Fibroblast of lung (primary cell): ENCODE measurements at places on chromosomes 4 and X. TPM values are rescaled to one million over a fixed set of nuclear protein-coding genes. Genes with fewer than 3 reads are reported as not detected.
A peak's percentile ranks its signal among the peaks of the same experiment; 100 is the strongest.

TCEAL6 gene
- not detected in 2 replicates for total RNA-seq

DMRTC1B gene
- total RNA-seq, result not detected in 2 replicates

DNA sequence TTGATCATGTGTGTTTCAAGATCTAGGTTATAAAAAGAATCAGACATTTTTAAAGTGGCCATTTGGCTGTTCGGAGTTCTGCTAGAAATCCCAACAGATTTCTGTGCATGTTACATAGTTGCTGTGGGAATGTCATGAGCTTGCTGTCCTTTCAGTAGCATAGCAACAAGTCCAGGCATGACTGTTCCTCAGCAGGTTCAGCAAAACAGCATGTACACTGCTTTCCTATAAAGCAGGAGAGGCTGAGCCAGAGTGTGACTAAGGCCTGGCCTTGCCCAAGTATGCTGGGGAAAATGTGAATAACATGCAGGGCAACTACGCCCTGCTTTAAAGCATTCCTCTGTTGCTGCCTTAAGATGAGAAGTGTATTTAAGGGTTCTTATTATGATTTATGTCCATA, 217.1 kb upstream of the SMIM31 start:
- peak; percentile 98 for DNase-seq

DNA sequence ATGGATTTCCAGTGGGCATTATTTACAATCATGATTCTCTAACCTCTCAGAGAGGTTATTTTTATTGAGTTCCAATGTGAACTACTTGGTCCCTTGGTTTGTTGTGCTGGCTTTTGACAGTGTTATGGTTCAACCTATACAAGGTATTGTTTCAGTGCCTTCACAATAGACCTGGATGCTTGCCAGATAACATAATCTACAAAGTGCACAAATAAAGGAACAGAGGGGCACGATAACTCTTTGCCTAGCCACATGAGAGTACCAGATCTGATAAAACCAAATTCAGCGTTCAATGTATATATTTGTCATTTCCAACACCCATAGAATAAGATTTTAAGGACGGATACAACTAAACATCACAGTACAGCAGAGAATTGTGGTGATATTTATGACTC, 120.8 kb downstream of the RASL11B start:
- no peak for DNase-seq

SLIT2 gene
- 12.6 and 21.1 TPM in 2 replicates for total RNA-seq

GYPA gene
- total RNA-seq, result not detected in 2 replicates

DNA sequence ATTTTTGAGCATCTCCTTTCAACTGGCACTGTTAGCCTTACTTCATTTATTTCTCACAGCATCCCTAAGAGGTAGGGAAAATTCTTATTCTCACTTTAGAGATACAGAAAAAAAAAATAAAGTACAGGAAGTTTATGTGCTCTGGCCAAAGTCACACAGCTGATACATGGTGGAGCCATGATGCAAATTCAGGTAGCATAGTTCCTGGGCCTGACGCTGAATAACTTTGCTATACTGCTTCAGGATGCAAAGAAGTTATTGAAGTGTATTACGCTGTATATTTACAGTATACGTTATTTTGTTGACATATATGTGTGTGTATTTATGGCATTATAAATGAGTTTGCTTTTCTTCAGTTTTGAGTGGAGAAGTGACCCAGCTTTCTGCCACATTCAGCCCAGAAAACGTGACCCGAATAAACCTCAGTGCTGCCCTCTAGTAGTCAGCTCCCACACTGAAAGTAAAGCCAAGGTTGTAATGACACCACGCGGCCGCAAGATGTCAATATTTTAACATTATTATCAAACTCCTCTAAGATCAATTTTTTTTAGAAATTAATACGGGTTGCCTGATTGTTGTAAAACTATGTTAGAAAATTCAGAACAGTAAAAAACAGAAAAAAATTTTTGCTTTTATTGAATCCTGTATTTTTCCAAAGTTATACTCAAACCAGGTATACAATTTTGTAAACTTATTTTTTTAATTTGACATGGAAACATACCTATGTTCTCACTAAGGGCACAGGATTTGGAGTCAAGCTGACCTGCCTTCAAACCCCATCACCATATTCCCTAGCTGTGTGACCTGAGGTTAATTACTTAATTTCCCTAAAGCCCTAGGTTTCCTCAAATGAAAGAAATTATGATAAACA, 3.8 kb upstream of the GUCY2F start:
- DNase-seq, result peak; percentile 75

BEX2 gene
- total RNA-seq, result 2.8 and 5.9 TPM in 2 replicates

SCOC gene
- 33.9 and 40.1 TPM in 2 replicates for total RNA-seq

DNA sequence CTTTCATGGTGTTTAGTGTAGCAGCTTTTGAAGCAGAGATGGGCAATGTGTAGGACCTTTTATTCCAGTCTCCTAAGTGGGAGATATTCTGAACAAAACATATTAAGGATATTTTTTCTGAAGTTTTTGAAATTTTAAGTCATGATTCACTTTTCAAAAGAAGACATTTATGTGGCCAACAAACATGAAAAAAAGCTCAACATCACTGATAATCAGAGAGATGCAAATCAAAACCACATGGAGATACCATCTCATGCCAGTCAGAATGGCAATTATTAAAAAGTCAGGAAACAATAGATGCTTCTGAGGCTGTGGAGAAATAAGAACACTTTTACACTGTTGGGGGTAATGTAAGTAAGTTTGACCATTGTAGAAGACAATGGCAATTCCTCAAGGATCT, 76.0 kb downstream of the FAT4 start:
- peak; percentile 12 for DNase-seq

GRCh38 chr4:180106122-180106521, 2137.1 kb upstream of the TENM3 start:
- DNase-seq, result peak; percentile 31

DAPP1 gene
- total RNA-seq, result not detected in 2 replicates

NDST3 gene
- not detected in 2 replicates for total RNA-seq

DNA sequence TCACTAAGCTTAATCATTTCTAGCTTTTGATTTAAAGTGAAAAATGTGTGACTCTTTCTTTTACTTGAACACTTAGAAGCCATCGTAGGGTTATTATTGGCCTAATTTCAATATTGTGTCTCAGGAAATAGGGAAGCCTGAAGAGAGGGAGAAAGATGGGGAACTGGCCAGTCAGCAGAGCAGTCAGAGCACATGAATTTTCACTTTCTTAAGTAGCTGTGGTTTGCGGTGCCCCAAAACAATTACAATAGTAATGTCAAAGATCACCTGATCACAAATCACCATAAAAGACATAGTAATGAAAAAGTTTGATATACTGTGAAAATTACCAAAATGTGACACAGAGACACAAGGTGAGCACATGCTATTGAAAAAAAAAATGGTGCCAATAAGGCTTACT, 45.5 kb downstream of the CENPC start:
- DNase-seq, result no peak

- no peak for DNase-seq
These were observed 158.9 kb upstream of the MAP3K15 start for GRCh38 chrX:19674041-19674789.

FGFBP2 gene
- total RNA-seq, result not detected in 2 replicates

GRCh38 chr4:83504503-83504902, 19.6 kb upstream of the ABRAXAS1 start:
- no peak for DNase-seq

GRCh38 chr4:81166458-81167160, 48.4 kb downstream of the PRKG2 start:
- DNase-seq, result peak; percentile 58

DNA sequence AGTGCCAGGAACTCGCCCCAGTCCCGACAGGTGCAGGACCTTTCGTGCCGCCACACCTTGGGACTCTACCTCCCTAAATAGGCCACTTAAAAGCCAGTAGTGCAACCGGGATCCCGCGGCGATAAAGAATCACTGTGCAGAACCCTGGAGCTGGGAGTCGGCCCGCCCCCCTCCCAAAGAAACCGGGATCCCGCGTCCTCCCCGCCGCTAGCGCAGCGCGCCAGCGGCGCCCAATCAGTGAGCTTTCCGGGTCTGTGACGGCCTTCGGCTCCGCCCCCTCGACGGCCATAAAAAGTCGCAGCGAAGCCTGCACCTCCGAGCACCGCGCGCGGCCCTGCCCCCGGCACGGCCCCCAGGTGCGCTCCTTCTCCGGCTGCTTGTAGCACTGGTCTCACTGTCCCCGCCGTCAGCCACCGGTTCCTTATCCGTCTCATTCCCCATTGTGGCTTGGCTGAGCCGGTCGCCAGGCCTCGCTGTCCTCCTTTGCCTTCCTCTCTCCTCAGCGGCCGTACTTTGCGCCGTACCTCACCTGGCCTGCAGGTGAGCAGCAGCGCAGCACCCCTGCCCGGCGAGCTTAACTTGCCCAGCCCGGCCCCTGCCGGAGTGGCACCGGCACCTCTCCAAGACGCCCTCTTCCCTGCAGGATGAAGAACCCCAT, at the start of gene LRAT:
LRAT (plus strand) TSS at position 318 of the 658 bp plus-strand sequence; CDS start at position 645, 327 bp downstream.
- no peak for DNase-seq

TACC3 gene
- 1.8 and 7.3 TPM in 2 replicates for total RNA-seq

- no peak for DNase-seq
These were observed 362.4 kb upstream of the SLC7A11 start for GRCh38 chr4:138604556-138604955.

DNA sequence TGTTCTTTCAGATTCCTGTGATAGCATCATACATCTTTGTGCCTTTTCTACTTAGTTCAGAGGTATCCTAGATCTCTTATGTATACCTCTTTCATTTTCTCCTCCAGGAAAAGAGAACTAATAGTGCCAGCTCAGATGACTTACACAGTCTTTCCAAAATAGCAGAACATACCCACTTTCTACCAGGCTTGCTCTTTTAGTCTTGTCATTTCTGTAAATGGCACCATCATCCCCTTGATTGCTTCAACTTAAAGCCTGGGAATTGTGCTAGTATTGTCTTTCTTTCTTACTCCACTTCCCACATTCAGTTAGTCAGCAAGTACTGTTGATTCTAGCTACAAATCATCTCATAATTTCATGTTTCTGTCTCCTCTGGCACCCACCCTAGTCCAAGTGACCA, 5.1 kb downstream of the APEX2 start:
- DNase-seq, result no peak

BCORL1 gene
- total RNA-seq, result 1.3 and 2.8 TPM in 2 replicates

- peak; percentile 53 for DNase-seq
These were observed 52.9 kb downstream of the TRIM2 start for GRCh38 chr4:153257151-153257620.

- peak; percentile 43 for DNase-seq
These were observed 168.8 kb downstream of the CLCN4 start for GRCh38 chrX:10325611-10326010.

DNA sequence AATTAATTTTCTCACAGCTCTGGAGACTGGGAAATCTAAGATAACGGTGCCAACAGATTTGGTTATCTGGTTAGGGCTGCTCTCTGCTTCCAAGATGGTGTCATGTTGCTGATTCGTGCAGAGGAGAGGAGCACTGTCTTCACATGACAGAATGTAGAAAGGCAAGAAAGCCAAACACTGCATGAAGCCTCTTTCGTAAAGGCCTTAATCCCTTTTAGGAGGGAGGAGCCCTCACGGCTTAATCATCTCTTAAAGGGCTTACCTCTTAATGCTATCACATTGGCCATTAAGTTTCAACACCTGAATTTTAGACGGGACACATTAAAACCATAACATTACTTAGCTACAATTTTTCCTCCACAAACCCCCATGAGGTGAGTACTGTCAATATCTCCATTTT, 174.1 kb downstream of the COX18 start:
- no peak for DNase-seq

DNA sequence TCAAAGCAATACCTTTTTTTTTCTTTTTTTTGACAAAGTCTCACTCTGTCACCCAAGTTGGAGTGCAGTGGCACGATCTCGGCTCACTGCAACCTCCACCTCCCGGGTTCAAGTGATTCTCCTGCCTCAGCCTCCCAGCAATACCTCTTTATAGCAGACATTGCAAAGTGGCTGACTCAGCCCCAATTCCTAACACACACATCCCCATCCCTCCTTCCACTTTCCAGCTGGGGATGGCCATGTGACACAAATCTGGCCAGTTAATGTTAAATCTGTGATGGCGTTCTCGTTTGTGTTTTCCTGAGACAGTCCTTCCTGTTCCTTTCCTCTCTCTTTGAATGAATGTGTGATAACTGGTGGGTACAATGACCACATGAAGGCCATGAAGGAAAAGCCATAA, 276.2 kb upstream of the KLF3 start:
- DNase-seq, result peak; percentile 39

GRCh38 chr4:73725985-73726384, 14.4 kb upstream of the CXCL8 start:
- peak; percentile 87 for DNase-seq

PWWP3B gene
- under 0.01 TPM in 1 of 2 replicates, not detected in the other for total RNA-seq

GRCh38 chr4:139817657-139818452, 152.2 kb downstream of the MGST2 start:
- DNase-seq, result no peak

DNA sequence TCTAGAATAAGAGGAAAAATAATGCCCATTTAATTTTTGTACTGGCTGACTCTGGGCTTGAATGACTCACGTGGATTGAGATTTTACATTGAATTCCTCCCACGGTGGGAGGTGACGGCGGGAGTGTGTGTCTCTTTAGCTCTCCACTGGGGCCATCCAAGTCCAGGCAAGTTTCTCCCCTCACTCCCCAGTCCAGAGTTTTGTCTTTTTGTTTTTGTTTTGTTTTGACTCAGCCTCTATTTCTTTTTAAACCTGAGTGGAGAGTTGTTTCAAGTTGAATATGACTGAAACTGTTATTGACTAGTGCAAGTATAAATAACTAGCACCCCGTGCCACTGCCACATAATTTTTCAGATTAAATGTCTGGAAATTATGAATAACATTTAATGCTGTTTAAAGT, 13.6 kb downstream of the CHST7 start:
- peak; percentile 76 for DNase-seq
